ENCODE measurements at places on chromosomes 7 and 10. TPM values are rescaled to one million over a fixed set of nuclear protein-coding genes. Genes with fewer than 3 reads are reported as not detected.

The PIK3CG gene
- total RNA-seq, result 18.7 TPM

The PLA2G12B gene
- total RNA-seq, result not detected

The NEURL1 gene
- total RNA-seq, result 3.5 TPM

The CPED1 gene
- total RNA-seq, result not detected

GRCh38 chr10:107299606-107300005 lies 135.1 kb upstream of the SORCS1 start:
- no peak for DNase-seq

DNA sequence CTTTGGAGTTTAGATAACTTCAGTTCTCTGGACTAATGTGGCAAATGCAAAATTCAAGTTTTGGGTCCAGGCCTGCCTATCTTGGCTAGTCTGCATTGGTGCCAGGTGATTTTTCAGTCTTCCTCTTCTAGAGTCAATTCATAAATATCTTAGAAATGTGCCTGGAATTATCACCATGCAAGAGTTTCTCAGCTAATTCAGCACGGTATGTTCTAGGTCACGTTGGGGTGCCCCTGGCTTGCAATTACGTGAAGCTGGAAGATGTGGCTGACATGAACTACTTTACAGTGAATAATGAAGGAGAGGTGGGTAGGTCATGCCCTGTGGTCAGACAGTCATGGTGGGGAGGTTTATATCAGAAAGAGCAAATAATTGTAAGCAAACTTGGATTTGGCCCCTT lies 25.0 kb downstream of the ZDHHC6 start:
- no peak for DNase-seq

DNA sequence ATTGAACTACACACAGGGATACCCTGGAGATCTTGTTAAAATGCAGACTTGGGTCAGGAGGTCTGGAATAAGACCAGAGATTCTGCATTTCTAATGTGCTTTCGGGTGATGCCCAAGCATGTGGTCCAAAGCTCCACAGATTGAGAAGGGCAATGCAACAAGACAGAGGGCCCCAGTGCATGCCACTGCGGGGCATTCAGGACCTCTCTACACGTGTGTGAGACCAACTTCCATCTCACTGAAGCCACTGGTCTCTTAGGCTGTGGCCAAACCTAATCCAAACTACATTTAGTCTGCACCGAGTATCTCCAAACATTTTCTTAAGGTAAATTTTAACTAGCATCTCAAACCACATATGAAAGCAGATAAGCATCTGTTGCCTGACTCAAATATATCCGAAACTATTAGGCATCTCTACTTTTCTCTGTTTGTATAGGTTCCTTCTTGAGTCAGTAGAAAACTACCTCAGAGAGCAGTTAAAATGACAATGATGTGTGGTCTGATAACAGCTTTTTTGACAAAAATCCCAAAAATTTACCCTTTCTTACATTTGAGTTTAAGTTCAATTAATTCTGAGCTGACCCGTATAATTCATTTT lies 107.5 kb downstream of the ELMO1 start:
- no peak for DNase-seq

GRCh38 chr7:6623589-6624245 lies 8.3 kb downstream of the ZNF853 start:
- no peak for DNase-seq

- no peak for DNase-seq
These were observed 2.3 kb downstream of the LLCFC1 start for GRCh38 chr7:142941541-142941940.

- peak; percentile 8 for DNase-seq
These were observed 89.3 kb downstream of the BEND7 start for GRCh38 chr10:13439313-13440184.

DNA sequence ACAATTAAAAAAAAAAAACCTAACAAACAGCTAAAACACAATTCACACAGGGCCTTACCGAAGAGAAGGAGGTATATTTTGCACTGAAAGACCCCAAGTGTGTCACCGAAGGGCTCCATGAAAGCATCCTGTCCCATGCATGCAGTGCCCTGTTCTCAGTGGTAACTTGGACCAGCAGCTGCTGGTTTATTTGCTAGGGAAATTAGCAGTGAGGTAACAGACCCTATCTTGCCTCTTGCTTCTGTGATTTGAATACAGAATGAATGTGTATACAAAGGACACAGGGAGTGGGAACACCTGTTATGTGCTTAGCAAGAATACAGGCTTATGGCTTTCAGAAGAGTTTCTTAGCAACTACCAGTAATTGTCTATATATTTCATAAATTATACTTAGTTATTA lies at the start of gene HEPACAM2:
Gene HEPACAM2, minus strand, starts transcription at position 160 of the 400 bp plus-strand sequence.
- no peak for DNase-seq

- no peak for DNase-seq
These were observed 33.3 kb upstream of the LYZL2 start for GRCh38 chr10:30662814-30663213.

GRCh38 chr10:69119896-69120295 lies 4.1 kb upstream of the VPS26A start:
- no peak for DNase-seq

DNA sequence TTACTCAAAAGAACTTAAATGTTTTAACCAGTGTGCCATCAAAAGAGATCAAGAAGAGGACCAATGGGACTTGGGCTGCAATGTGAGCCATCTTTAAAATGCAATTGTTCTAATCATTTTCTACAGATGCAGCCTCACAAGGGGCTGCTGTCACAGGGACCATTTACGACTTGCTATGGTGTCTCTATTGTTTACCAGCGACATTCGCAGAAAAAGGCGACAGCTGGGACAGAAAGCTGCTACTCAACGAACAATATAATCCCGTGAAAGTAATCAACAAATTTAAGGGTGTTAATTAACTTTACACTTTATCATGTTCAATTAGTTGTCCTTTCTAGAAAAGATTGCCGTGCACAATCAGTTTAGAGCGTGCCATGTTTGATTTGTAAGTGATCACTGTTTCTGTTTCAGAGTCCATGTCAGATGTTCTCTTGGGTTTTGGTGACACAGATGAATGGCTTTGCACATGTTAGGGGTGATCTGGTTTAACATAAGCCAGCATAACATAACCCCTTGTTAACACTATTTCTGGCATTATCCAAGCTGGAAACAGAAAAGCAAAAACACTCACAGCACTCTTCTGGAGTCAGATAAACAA lies 110.8 kb downstream of the HIBADH start:
- no peak for DNase-seq

DNA sequence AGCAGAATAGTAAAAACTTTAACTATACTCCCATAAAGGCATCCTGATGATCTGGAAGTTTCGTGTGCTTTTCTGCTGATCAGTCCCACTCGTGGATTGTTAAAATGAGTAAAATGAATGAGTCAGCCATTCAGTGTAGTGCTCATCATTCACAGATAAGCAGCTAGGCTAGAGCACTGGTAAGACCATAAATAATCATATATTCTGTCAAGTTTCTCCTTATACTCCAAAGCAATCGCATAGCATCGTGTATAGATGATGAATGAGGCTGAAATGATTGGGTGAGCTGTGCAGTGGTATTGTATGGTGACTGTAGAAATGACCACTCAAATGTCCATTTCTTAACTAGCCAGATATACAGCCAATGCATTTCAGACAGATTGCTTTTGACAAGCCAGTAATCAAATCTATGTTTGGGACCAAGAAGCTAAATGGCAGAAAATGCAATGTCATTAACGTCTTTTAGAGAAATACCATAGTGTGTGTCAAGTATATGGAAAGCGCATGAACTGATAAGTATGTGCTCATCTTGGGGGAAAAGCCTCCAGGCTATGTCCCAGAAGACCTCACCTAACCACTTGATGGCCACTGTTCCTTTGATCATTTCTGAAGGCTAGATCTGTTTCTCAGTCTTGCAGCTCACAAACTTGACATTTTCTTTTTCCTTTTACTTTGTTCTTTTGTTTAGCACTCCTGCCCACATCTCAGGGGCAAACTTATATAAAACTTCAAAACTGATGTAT lies 227.2 kb upstream of the FAM3C start:
- DNase-seq, result no peak

GRCh38 chr10:79367426-79368189 lies 20.3 kb downstream of the PPIF start:
- DNase-seq, result no peak

GRCh38 chr10:79322616-79323543 lies 24.4 kb upstream of the PPIF start:
- peak; percentile 79 for DNase-seq

GRCh38 chr7:28069807-28070206 lies 110.8 kb downstream of the JAZF1 start:
- no peak for DNase-seq

DNA sequence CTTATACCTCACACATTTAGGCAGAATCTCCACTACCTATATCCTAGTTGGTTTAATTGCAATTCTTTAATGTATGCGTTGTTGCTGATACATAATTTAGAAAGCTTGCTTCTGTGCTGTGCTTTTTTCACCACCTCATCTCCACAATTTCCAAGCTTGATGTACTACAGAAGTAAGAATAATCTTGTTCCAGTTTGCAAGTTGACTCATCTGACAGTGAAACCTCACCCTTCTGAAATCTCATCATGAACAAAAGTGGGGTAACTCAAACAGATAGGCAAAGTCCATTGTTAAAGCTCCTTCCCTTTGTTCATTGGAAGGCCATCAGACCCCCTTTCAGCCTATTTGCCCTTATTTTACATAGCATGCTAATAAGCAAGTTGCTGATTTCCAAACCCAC lies 13.6 kb downstream of the EIF4EBP2 start:
- DNase-seq, result no peak

DNA sequence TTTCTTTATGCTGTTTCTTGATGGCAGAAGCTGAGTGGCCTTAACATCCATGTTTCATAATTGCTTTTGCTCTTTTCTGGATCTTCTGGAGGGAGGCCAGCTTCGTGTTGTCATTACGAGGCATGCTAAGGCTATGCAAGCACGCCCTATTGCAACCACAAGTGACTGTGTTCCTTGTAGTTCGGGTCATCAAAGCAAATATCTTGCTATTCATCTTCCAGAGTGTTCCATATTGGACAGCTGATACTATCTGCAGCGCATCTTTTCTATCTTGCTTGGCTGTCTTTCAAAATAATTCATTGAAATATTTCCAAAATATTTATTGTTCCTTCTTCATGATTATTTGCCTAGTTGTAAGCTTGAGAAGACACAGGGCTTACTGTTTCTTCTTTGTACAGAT lies 5.0 kb downstream of the EPHB6 start:
- no peak for DNase-seq

DNA sequence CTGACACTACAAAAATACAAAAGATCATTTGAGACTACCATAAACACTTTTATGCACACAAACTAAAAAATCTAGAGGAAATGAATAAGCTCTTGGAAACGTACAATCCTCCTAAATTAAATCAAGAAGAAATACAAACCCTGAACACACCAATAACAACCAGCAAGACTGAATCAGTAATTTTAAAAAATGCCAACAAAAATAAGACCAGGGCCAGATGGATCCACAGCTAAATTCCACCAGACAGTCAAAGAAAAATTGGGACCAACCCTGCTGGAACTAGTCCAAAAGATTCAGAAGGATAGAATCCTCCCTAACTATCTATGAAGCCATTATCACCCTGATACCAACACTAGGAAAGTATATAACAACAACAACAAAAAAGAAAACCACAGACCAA lies 277.4 kb downstream of the AGMO start:
- DNase-seq, result no peak

DNA sequence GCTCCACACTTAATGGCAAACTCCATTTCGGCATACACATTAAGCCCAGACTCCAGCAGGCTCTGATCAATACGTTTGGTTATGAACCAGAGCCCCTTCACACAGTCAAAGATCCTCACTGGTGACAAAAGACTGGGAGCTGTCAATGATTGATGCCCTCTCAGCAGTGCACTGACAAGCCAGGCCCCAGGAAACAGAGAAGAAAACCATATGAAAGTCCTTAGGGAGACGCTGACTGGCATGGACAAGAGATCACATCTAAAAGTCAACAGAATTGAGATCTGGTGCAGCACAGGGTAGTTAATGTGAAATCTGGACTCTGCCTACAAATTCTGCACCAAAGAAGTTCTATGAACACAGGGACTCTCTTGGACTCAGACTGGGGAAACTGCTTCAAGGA lies 600.9 kb upstream of the NRP1 start:
- no peak for DNase-seq

- no peak for DNase-seq
These were observed 499 bp downstream of the GAL3ST4 start for GRCh38 chr7:100167912-100168323.

DNA sequence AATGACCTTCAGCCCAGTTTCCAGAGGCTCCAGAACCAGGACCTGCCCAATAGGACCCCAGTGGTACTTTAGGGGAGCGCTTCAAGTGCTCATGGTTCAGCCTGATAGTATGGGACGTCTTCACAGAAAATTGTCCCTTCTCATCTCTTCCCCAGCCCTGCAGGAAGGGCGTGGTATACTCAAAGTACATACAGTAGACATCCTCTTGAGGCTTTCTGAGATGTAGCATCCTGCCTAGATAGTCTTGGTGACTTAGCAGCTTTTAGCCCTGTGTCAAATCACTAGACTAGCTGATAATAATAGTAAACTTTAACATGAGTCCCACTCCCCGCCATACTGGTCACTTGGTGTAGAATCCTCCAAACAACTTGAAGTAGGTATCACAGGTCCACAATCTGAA lies 193.2 kb downstream of the CYP26A1 start:
- no peak for DNase-seq

DNA sequence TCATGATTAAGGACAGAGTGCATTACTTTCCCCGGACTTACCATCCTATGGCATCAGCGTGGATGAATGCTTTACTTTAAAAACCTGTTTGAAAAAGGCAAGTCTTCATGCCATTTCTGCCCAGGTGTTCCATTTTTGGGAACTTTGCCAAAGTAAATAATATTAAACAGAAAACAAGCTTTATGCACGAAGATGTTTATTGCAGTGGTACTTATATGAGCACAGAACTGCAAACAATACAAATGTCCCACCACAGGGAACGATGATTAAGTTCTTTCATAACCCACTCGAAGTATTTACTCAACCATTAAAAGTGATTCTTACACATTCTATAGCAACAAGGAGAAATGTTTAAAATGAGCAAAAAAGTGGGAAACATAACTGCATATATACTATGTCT lies 109.7 kb upstream of the GDF10 start:
- DNase-seq, result no peak

- DNase-seq, result no peak
These were observed 8.3 kb downstream of the SFRP4 start for GRCh38 chr7:37908221-37908788.

GRCh38 chr7:47314248-47314647 lies 267.7 kb downstream of the TNS3 start:
- DNase-seq, result no peak

DNA sequence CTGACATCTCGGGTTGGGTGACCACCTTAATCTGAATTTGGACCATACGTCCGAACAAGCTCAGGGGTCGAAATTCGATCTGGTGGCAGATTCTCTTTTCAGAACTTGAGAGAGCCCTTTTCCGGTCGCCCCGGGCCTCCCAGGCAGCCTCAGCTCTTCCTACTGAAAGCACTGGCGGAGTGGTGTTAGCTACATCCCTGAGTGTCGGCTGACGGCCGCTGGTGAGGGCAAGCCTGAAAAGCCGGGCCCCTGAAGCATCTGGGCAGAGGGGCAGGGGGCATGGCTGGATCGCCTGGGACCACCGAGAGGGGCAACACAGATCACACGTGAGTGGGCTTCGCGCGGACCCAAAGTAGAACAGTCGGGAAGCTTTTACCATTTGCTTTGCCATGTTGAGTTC lies 116.1 kb downstream of the SMURF1 start:
- no peak for DNase-seq

- DNase-seq, result no peak
These were observed 109.8 kb upstream of the AGR3 start for GRCh38 chr7:16991551-16991950.
